Stimulated activated CD8-positive, alpha-beta memory T cell treated with anti-CD3 and anti-CD28 coated beads, Interleukin-4, amount 100 ng/mL, for 24 hours (primary cell): ENCODE measurements at places on chromosomes 3 and 15.

GRCh38 chr3:133038089-133038730 lies at the start of gene TMEM108:
Gene TMEM108 (plus strand): TSS chr3:133038391.
- no peak for DNase-seq

- DNase-seq: peak; percentile 11
Measured at GRCh38 chr15:94576889-94577533, 345.6 kb downstream of the MCTP2 start.

DNA sequence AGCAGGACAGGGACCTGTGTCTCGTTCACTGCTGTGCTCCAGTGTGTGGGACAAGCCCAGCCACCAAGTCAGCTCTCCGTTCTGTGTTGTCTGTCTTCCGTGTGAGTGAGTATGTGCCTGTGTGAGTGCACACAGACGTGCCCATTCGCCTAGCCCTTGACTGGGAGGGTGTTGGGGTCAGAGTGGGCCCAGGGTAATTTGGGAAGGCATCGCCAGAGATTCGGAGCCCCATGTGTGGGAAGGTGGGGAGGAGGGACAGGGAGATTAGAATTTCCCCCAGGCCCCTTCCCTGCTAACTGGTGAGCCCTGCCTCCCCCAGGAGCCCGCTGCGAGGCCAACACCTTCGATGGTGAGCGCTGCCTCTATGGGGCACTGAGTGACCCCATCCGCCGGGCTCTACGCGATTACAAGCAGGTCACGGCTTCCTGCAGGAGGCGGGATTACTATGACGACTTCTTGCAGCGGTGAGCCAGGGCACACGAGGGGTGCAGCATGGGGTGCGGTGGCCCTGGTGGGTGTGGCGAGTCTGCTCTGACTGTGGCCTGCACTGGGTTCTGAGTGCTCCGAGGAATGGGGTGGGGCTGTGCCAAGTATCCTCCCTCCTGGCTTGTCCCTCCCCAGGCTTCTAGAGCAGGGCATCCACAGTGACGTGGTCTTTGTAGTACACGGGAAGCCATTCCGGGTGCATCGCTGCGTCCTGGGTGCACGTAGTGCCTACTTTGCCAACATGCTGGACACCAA lies 3.1 kb downstream of the ABTB1 start:
- no peak for DNase-seq

DNA sequence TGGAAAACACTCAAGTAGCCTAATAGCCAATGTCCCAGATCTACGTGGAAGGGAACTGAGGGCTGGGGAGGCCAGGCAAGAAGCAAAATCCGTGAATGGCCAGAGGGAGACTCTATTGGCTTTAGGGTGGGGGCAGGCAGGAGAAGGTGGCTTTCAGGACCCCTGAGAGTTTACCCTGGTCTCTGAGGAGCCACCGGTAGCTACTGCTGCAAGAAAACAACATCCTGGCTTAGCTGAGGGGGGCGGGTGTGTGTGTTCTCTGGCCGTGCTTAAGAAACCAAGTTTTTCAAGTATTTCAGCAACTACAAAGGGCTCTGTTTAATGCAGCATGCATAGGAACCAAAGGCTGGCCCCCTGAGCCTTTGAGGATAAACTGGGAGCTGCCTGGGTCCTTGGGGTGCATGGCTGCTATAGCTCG lies 47.6 kb upstream of the TRPM1 start:
- DNase-seq: no peak

GRCh38 chr3:127777921-127778656 lies 44.2 kb downstream of the MGLL start:
- DNase-seq: no peak

GRCh38 chr15:51647128-51647562 lies 24.6 kb upstream of the DMXL2 start:
- DNase-seq: no peak

GRCh38 chr3:78253860-78254259 lies 1214.0 kb downstream of the ROBO2 start:
- DNase-seq: no peak

GRCh38 chr3:100020876-100021644 lies 93.2 kb downstream of the FILIP1L start:
- DNase-seq: no peak

- no peak for DNase-seq
Measured at GRCh38 chr3:149783576-149783975, 8.8 kb downstream of the ANKUB1 start.
